ENCODE measurements at places on chromosomes 5 and 9. TPM values are rescaled to one million over a fixed set of nuclear protein-coding genes. Genes with fewer than 3 reads are reported as not detected.

- DNase-seq, result no peak
Observed at GRCh38 chr9:8863886-8864544, 1064.4 kb upstream of the DMAC1 start.

The RAD23B gene
- 118 TPM for total RNA-seq

The FOXE1 gene
- total RNA-seq, result not detected

DNA sequence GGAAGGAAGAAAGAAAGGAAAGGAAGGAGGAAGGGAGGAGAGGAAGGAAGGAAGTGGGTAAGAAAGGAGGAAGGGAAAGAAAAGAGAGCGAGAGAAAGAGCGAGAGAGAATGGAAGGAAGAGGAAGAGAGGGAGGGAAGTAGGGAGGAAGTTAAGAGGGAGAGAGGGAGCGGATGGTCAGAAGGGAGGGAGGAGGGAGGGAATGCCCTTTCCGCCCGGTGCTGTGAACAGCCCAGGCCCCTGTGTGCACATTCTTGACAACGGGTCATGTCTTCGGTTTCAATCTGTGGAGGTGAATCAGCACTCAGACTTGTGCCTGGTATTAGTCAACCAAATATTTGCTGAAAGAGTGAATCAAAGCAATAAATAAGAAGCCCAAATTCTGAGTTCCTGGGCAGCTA lies 39.2 kb downstream of the PRUNE2 start:
- no peak for DNase-seq

DNA sequence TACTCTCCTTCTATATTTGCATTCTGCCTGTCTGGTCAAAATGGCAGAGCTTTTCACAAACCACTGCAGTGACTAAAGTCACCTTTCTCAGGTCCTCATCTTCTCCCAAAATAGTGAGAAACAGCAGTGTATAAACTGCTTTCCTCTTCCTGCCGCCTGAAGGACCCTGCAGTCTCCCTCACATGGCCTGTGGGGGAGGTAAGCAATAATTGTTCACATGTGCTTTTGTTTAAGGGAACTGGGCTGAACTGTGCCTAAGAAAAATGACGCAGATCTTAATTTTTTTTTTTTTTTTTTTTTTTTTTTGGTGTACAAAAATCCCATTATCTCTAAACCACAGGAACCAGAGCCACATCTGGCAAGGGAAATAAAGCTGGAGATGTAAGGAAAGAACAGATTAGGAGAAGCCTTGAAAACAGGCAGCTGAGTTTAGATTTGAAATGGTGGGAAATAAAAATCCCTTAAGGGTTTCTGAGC lies 131.7 kb upstream of the VLDLR start:
- no peak for DNase-seq

- no peak for DNase-seq
Observed at GRCh38 chr5:11427569-11427968, 476.7 kb downstream of the CTNND2 start.

DNA sequence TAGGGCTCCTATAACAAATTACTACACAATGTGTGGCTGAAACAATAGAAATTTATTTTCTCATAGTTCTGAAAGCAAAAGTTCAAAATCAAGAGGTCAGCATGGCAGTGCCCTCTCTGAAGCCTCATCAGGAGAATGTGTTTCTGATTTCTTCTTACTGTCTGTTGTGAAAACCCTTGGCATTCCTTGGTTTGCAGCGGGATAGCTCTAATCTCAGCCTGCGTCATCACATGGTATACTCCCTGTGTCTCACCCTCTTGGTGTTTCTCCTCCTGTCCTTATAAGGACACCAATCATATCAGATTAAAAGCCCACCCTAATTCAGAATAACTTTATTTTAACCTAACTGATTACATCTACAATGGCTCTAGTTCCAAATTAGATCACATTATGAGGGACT lies 87.5 kb upstream of the CDH9 start:
- no peak for DNase-seq

The AIF1L gene
- 20.6 TPM for total RNA-seq

The SAXO1 gene
- total RNA-seq, result 0.21 TPM

GRCh38 chr5:91025956-91026355 lies 357.2 kb downstream of the ARRDC3 start:
- no peak for DNase-seq

DNA sequence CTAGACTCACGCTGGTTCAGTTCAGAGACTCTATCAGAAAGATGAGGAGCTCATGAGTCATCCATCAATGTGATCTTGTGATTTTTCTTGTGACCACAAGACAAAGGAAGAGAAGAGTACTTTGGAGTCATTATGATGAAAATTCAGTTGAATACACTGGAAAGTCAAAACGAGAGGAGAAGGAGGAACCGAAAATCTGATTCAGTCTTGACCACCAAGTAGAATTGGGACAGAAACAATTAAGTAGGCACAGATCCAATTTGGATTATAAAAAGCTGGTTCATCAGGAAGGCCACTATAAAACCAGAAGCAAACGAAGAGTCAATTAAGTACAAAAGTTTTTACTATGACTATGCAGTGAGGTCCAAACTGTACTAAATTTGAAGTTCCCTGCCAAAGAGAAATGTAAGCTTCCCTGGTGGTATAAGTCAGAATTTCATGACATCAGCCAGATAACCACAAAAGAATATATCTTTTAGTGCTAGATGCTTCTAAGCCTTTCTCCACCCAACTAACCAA lies 90.9 kb downstream of the THBS4 start:
- DNase-seq, result no peak

DNA sequence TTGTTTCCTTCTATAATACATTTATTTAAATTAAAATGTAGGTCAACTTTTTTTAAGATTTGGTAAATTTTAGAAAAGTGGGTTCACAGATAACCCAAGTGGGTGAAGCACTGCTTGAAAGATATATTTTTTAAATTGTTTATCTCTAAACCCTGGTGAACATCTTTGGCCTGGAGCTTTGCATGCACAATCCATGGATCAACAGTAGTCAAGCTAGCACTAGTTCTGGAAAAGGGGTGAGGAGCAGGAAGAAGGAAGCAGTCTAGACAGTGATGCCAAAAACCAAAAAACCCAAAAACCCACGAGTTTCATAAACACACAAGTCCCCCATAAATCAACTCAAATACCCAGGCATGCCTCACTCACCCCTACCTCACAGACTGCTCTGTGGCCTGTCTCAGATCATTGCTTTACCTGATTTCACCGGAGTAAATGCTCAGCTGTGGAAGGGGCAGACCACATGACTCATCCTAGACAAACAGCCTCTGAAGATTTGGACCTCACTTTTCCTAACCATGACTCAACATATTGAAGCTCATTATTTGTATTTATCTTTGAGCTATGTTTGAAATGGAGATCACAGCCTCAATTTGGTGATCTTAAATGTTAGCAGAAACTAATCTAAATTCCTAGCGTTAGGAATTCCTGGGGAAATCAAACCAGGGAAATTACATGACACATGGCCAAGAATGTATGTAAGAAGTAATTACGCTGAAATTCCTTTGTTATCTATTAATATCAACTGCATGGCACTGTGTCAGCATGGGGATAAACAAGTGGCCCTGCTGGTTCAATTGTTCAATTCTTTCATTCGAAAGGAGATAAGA lies 149.6 kb downstream of the ZNF608 start:
- no peak for DNase-seq

DNA sequence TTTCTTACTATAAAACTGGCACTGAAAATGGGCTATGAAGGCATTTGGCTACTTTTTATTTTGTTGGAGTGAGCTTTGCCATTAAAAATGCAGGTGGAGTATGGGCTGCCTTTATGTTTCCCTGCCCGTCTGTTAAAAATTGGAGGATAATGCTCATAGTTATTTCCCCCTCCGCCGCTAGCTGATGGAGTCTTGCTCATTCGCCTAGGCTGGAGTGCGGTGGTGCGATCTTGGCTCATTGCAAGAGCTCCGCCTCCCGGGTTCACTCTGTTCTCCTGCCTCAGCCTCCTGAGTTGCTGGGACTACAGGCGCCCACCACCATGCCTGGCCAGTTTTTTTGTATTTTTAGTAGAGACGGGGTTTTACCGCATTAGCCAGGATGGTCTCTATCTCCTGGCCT lies 8.6 kb downstream of the G3BP1 start:
- DNase-seq, result no peak

DNA sequence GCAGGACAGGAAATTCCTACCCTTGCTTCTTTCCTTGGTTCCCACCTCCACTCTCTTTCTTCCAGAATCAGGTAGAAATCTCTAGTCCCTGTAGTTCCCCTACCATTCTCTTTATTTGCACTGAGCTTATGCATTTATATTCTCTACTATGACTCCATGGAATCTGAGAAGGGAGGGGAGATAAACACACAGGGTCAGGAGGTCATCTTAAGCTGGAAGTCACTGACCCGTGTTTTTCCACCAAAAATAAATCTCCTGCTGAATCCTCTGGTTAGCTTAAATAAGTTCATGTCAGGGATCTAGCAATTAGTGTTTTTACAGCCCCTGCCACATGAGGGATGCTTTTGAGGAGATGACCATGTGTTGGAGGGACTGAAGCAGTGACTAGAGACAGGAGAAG lies 3.7 kb downstream of the ACTL7B start:
- no peak for DNase-seq

GRCh38 chr9:89686126-89686525 lies 81.3 kb downstream of the GADD45G start:
- DNase-seq, result no peak

DNA sequence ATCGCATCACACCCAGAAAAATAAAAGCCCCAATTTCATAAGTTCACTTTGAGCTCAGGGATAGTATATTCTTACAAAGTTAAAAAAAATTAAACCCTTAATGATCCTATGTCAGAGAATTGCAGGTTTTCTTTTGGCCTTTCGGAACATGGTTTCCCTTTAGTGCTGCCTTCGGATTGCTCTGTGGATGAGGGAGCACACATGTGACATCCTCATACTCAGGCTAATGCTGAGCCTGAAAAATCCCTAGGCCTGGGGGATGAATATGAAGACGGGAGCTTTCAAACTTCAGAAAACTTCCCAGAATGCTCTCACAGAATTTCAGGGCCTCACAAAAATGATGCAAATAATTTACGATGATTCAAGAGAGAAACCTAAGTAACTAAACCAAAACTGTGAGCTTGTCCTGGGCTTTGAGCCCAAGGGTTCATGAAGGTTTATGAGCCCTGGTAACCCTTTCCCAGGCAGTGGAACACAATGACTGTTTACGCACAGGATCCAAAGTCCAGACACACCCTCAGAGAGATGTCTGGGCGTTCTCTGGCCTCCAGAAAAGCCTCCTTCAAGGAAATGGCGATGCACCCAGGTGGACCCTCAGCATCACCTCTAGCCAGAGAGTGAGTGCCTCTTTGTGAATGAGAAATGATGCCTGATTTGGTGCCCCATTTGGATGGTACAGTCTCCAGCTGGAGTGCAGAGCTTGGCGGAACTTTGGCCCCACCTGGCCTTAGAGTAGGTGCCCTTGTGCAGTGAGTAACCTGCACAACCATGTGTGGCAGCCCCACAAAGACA lies 145.4 kb downstream of the ENTREP1 start:
- peak; percentile 39 for DNase-seq

GRCh38 chr9:90830051-90830450 lies 28.4 kb downstream of the SYK start:
- no peak for DNase-seq

The TAL2 gene
- 0.69 TPM for total RNA-seq

DNA sequence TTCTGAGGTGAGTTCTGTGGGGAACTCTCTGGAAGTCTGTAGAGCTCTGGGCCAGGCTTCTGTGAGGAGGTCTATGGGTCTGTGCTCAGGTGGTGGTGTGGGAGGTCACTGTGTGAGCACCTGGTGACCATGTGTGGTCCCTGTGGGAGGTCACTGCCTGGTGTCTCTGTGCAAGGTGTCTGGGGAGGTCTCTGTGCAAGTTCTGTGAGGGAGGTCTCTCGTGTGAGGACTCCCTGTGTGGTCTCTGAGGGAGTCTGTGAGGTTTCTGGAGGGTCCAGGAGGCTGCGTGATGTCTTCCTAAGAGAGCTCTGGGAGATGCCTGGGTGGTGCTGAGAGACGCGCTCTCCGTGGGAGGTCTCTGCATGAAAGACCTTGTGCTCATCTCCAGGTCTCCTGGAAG lies 6.0 kb upstream of the SPATA31E1 start:
- DNase-seq, result no peak

- peak; percentile 78 for DNase-seq
Observed at GRCh38 chr5:140157032-140157781, 17.8 kb upstream of the CYSTM1 start.

- DNase-seq, result no peak
Observed at GRCh38 chr9:18707061-18707461, 233.1 kb downstream of the ADAMTSL1 start.

- no peak for DNase-seq
Observed at GRCh38 chr9:126302730-126303129, 23.9 kb upstream of the MVB12B start.

- no peak for DNase-seq
Observed at GRCh38 chr5:7866196-7866595, 2.6 kb downstream of the FASTKD3 start.

GRCh38 chr9:114272739-114273431 lies 50.0 kb upstream of the ORM1 start:
- no peak for DNase-seq

The ANKRD34B gene
- total RNA-seq, result not detected

The SLC6A19 gene
- total RNA-seq, result not detected

GRCh38 chr5:15551113-15551504 lies 51.1 kb downstream of the FBXL7 start:
- DNase-seq, result no peak

The ACTBL2 gene
- not detected for total RNA-seq

The KCNN2 gene
- total RNA-seq, result 22.3 TPM

The MYOT gene
- total RNA-seq, result 17.2 TPM

The SV2C gene
- total RNA-seq, result 2.1 TPM

DNA sequence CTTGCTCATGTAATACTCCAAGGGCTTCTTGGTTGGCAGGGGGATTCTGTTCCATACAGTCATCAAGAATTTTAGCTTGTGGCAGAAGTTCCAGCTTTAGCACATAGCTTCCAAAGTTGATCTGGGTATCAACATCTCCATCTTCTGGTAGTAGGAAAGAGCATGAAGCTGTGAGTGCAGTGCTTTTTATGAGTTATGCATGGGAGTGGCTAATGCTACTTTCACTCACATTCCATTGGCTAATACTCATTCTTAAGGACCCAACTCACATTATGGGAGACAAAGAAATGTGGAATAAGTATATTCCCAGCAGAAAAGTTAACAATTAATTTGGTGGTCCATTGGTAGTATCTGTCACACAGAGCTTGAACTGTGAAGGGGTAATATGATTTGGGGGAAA lies 194.2 kb upstream of the CHD1 start:
- no peak for DNase-seq

All from urinary bladder (tissue), 4 donors.